ENCODE measurements at places on chromosomes 7 and 10. TPM values are rescaled to one million over a fixed set of nuclear protein-coding genes. Genes with fewer than 3 reads are reported as not detected.
A peak's percentile ranks its signal among the peaks of the same experiment; 100 is the strongest.

The BAMBI gene
- polyA plus RNA-seq = 134 TPM

The EPHA1 gene
- 13.5 TPM for polyA plus RNA-seq

The SCD gene
- polyA plus RNA-seq = 16.3 TPM

DNA sequence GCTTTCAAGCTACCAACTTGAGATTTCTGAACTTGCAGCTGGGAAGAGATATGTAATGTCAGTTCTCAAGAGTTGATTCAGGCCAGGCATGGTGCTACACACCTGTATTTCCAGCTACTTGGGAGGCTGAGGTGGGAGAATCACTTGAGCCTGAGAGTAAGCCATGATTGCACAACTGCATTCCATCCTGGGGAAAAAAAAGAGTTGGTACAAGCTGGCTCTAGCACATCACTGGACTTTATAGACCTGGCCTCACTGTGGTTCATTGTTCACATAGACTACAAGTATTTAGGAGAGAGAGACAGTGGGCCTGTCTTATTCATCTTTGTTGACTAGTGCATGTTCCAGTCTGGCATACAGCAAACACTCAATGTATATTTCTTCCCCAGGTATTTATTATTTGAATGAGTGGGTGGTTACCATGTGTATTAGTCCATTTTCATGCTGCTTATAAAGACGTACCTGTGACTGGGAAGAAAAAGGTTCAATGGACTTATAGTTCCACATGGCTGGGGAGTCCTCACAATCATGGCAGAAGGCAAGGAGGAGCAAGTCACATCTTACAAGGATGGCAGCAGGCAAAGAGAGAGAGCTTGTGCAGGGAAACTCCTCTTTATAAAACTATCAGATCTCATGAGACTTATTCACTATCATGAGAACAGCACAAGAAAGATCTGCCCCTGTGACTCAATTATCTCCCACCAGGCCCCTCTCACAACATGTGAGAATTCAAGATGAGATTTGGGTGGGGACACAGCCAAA, 176.5 kb downstream of the PFKFB3 start:
- DNase-seq = no peak

DNA sequence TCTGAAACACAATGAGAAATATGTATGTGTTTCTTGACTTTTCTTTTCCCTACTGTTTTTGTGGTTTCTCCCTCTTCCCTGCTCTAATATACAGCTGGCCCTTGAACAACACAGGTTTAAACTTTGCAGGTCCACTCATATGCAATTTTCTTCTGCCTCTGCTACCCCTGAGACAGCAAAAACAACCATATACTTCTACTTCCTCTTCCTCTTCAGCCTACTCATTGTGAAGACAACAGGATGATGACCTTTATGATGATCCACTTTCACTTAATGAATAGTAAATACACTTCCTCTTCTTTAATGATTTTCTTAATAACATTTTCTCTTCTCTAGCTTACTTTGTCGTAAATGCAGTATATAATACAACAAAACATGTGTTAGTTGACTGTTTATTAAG, 35.0 kb upstream of the DGKB start:
- no peak for DNase-seq

DNA sequence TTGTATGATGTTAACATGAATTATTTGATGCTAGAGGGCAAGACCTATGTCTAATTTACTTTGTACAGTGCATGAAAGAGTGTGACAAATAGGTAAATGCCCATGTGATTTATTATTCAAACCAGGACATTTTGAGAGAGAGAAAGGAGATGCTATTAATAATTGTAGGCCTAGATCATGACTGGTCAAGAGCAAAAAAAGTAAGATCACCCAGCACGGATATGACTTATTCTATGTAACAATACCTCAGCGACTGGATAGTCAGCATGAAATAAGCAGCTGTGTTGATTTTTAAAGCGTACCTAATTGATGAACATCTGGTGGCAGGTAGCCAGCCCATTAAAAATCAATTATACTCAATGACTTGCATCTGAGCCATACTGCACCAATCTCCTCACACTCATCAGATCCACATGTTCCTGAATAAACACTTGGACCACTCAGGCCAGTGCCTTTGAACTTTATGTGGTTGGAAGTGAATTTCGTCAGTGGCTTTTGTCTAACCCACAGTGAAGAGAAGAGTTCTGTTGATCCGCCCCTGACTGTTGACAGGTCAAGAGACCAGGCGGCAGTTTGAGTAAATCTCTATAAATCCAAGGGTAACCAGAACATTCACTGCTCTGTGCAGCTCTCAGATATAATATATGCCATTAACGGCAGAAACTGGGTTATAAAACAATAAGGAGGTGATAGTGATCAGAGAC, 435.3 kb downstream of the MDFIC start:
- DNase-seq = peak; percentile 70

DNA sequence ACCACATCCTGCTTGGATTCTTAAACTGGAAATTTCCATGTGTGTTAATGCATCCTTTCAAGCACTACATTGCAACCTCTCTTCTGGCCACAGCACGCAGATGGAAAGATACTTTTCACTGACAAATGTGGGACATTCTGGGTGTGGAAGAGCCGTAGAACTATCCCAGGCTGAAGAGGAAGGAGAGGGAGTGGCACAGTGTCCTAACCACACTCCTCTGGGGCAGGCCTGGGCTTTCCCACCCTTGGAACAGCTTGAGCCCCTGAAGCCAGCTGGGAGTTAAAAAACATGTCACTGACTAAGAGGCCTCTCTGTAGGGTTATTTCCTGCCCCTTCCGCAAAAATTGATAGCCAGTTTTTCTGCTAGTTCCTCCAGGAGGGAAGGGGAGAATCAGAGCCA, 34.0 kb upstream of the DNMBP start:
- no peak for DNase-seq

GRCh38 chr10:107733328-107734130, 569.0 kb upstream of the SORCS1 start:
- no peak for DNase-seq

- DNase-seq = no peak
Measured at GRCh38 chr7:119783799-119784198, 489.2 kb upstream of the KCND2 start.
